SK-N-DZ (cell line): ENCODE measurements at places on chromosomes 13 and 19.

DNA sequence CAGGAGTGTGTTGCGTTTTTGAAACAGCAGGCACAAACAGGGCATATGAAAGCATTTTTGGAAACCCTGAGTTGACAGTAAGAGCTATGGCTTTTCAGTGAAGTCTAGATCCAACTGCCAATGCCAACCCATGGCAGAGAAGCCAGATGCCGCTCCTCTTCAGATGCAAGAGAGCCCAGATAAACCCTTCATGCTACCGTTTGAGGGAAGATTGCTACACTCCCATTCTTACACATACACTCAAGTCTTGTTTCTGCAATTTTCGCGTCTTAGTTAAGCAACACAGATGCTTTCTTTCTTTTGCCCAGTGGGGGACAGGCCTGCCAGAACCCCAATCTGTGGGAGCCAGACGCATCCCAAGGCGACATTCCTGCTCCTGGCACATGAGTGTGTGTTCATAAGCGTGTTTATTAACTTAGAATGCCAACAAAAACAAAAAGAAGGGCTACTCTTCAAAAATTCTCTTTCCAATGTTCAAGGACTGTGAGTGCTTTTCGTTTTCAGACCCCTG is 10.4 kb downstream of the BORCS8 start:
- no peak for DNase-seq

DNA sequence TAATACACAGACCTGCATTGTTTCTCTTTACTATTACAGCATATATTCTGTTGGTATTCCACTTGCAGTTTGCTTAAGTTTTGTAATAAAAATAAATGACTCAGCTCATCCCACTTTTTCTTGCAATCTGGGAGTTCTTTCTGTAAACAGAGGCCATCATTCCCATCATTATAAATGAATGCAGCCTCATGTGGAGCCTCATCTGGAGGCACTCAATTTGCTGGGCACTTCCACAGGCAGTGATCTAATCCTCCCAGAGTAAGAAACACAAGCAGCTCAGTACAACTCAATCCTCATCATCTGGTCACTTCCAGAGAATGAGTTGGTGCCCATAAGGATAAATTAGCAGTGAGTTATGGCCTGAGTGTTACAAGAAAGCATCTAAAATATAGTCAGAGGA is 2801.9 kb downstream of the PCDH9 start:
- no peak for DNase-seq

DNA sequence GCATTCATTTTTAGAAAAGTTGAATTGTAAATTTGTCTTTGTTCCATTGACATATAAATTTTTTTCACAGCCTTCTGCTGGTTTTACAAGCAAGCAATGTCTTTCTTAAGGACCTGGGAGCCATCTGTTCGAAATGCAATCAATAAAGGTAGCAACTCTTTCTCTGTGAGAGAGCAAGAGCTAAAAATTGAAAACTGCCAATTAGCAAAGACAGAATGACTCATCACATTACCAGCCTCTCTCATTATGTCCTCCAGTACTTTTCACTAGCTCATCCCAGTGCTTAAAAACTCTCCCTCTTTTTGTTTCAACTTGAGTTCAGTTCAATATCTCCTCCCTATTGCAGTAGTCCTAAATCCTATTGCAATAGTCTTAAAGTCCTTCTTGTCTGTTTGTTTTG is 760.7 kb upstream of the SLITRK6 start:
- DNase-seq: no peak

DNA sequence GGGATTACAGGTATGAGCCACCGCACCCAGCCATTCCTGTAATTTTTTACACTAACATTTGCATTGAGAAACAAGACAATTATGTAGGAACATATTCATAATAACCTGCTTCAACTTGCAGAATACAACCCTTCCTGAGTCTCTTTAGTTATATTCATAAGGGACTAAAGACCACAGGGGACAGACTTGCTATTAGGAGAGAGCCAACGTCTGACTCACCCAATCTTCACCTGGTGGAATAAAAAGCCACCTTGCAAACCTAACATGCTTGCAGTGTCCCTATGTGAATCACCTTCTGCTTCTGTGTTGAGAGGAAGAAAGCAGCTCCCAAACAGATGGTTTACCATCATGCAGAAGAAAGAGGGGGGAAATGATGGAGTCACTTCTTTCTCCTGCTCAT is 456.1 kb downstream of the PCDH9 start:
- no peak for DNase-seq

GRCh38 chr19:55379174-55379573 is 2.5 kb downstream of the TMEM190 start:
- DNase-seq: no peak

DNA sequence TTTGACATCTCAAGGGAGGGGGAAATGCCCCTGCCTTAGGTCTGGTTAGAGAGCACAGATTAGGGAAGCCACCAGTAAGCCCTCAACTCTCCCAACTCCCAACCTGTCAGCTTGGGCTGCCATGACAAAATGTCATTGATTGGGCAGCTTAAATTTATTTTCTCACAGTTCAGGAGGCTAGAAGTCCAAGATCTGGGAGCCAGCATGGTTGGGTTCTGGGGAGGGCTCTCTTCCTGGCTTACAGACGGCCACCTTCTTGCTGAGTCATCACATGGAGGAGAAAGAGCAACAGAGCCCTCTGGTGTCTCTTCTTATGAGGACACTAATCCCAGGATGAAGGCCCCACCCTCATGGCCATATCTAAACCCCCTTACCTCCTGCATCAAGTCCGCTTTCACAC is 24.2 kb downstream of the C19orf12 start:
- no peak for DNase-seq

DNA sequence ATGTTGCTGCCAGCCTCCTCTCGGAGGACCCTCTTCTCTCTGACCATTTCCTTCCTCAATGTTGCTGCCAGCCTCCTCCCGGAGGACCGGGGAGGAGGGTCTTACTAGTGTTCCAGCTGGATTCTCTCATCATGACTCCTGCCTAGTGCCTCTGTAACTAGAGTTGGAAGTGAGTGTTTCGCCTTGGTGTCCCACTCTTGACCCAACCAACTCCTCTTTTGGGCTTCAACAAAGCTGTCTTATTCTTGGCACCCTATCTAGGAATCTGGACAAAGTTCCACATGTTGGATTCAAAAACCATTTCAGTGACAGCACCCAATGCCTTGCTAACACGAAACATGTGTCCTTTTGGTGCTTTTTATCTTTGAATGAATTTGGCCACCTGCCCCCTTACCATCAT is 165.4 kb downstream of the GPC5 start:
- peak; percentile 32 for DNase-seq

DNA sequence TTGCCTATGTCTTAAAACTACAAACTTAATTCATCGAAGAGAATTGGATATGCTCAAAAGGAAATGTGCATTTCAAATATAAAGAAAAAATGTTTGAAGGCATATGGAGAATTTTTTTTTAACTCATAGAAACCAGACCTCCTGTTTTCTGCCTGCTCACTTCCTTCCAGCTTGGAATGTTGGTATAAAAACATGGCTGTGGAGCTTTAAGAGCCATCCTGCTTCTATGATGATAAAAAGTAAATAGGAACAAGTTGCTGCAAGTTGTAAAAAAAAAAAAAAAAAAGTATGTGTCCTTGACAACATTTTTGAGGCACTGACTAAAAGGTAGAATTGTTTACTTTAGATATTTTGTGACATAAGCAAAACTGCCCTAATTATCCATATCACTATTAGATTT is 1230.7 kb downstream of the PCDH9 start:
- no peak for DNase-seq

- DNase-seq: no peak
Observed at GRCh38 chr13:49444524-49445395, 686 bp downstream of the SETDB2 start.

GRCh38 chr19:33706631-33707030 is 84.9 kb downstream of the CHST8 start:
- no peak for DNase-seq

- DNase-seq: no peak
Observed at GRCh38 chr13:51717786-51718398, 86.1 kb downstream of the DHRS12 start.

- peak; percentile 51 for DNase-seq
Observed at GRCh38 chr19:58021541-58022282, 12.1 kb upstream of the ZSCAN1 start.

DNA sequence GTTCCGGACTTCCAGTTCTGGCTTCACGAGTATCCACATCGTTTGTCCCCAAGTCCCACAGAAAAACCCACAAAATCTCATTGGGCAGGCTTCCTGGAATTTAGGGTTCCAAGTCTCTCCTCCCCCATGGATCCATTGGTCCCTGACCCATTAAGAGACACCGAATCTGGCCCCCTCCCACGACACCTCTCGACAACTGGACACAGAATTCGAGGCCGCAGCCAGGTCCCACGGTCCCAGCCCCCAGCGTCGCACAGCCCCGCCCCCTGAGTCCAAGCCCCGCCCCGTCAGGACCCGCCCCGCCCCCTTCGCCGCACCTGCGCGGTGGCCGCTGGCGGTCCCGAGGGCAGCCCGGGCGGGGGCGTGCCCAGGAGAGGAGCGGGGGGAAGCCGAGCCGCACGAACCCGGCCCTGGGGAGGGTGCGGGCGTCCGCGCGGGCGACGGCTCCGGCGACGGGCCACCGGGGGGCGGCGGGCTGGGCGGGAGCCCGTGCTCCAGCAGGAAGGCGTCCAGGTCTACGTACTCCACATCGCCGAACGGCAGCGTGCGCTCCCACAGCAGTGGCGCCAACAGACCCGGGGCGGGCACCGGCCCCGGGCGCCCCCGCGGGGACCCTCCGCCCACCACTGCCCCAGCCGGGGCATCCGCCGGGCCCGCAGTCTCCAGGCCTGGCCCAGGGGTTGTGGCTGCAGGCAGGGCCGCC is 1.8 kb downstream of the DBP start:
- no peak for DNase-seq

DNA sequence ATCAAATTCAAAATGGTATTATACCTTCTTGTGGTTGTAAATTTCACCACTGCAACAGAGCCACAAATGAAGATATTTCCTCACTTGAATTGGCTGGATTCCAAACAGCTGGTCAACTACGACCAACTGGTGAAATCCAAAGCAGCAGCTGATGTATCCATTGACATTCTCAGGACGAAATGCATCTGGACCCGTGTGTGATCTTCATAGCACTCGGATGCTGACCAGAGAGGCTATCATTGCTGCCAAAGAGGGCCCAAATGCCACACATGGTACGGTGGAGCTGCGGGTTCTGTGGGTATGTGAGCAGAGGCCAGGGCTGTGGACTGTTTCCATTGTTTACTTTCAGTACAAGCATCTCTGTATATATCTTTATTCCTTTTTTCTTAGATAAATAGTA is 25.6 kb upstream of the PCCA start:
- no peak for DNase-seq

DNA sequence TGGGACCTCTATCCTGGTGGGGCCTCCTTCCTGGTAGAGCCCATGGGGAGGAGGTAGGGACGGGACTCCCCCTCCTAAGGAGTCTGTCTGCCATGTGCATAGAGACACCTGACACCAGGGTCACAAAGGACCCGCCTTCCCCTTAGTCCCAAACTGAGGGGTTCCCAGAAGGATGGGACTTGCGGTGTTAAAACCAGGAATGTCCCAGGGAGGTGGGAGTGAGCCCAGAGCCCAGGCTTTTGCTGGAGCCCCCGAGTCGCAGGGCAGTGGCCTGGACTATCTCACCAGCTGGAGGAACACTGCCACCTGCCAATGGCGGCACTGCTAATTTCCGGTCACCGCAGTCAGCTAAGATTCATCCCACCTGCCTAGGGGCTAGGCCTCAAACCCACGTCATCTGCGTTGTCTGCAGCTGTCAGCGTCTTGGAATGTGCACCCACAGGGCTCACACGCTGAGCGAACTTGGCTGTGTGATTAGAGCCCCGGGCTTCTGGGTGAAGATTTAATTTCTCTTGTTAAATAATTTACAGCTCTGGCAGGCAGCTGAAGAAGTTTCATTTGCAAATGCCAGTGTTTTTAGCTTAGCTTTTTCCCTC is 31.9 kb upstream of the ATP11A start:
- DNase-seq: peak; percentile 48

DNA sequence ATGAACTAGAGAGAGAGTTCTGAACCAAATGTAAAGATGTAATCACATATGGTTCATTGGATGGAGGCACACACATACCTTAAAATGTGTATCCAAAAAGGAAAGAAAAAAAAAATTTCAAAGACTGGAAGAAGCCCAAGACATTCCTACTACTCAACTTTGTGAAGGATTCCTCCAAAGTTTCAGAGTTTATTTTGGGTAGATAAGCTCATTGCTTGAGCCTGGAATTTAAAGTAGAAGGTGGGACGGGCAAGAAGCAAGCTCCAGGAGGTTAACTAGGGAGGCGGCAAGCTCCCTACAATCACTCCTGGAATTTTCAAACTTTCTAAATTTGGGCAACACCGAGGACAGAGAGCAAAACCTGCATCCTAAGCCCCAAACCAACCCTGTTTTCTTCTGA is 1.9 kb downstream of the TSHZ3 start:
- DNase-seq: no peak

GRCh38 chr13:36352350-36352749 is 6.2 kb upstream of the SPART start:
- DNase-seq: no peak

- DNase-seq: no peak
Observed at GRCh38 chr13:76693086-76693485, 193.1 kb downstream of the KCTD12 start.

- DNase-seq: peak; percentile 19
Observed at GRCh38 chr19:34430738-34431625, 2.8 kb downstream of the UBA2 start.

- DNase-seq: no peak
Observed at GRCh38 chr13:99199541-99200431, 868 bp upstream of the UBAC2 start.

- DNase-seq: no peak
Observed at GRCh38 chr13:83184819-83185218, 697.5 kb downstream of the SLITRK1 start.

DNA sequence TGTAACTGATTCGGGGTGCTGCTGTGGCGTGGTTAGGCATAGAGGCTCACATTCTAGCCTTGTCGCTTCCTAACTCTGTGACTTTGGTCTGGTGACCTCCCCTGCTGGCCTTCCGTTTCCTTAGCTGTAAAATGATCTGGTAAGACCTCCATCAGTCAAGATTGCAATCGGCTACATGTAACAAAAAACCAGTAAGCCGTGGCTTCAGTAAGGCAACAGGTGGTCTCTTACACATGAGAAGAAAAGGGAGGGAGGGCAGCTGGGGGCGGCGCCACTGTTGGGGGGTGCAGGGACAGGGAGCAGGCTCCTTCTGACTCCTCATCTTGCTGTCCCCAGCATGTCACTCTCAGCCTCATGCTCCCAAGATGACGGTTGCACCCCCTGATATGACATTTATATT is 148.0 kb downstream of the SIPA1L3 start:
- DNase-seq: peak; percentile 57
